ENCODE measurements at places on chromosomes 6 and 20. TPM values are rescaled to one million over a fixed set of nuclear protein-coding genes. Genes with fewer than 3 reads are reported as not detected.

Gene SLC17A2
- 0.15 TPM for total RNA-seq

Gene CALHM4
- not detected for total RNA-seq

Gene PTK6
- 0.96 TPM for total RNA-seq

Gene ABCF1
- 86.6 TPM for total RNA-seq

Gene TXLNB
- total RNA-seq: 0.66 TPM

Gene SEL1L2
- total RNA-seq: not detected

Gene SLC35D3
- not detected for total RNA-seq

All from naive thymus-derived CD4-positive, alpha-beta T cell (primary cell).